8988T (cell line): ENCODE measurements at places on chromosomes 5 and 9.

GRCh38 chr9:89497978-89498851 is at the start of gene SEMA4D:
Gene SEMA4D (minus strand): TSS chr9:89498113. CDS start chr9:89405456, 92,657 bp downstream.
- peak; percentile 90 for DNase-seq

DNA sequence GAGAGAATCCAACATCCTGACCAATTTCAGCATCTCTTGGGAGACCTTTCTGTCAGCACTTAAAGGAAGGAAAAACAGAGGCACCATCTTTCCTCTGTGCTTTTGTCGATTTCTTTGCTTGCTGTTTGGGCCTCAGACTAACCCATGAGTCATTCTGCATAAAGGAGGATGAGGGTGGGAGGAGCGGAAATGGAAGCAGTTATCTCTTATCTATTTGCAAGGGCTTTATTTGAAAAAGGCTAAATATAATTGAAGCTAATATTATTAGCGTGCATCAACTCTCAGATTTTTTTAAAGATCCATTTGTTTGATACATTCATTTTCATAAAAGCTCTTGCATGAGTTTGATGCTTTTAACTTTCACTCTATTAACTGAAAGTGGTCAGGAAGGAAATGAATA is 72.9 kb downstream of the ZNF622 start:
- DNase-seq: no peak

- DNase-seq: no peak
Measured at GRCh38 chr9:24090566-24090965, 264.5 kb upstream of the ELAVL2 start.

- peak; percentile 11 for DNase-seq
Measured at GRCh38 chr9:93112116-93112863, 16.3 kb downstream of the CARD19 start.
